Pulmonary artery endothelial cell (primary cell): ENCODE measurements at places on chromosomes 5 and 9. TPM values are rescaled to one million over a fixed set of nuclear protein-coding genes. Genes with fewer than 3 reads are reported as not detected.

GRCh38 chr5:168941901-168942300, 359.0 kb downstream of the SLIT3 start:
- DNase-seq = no peak

DNA sequence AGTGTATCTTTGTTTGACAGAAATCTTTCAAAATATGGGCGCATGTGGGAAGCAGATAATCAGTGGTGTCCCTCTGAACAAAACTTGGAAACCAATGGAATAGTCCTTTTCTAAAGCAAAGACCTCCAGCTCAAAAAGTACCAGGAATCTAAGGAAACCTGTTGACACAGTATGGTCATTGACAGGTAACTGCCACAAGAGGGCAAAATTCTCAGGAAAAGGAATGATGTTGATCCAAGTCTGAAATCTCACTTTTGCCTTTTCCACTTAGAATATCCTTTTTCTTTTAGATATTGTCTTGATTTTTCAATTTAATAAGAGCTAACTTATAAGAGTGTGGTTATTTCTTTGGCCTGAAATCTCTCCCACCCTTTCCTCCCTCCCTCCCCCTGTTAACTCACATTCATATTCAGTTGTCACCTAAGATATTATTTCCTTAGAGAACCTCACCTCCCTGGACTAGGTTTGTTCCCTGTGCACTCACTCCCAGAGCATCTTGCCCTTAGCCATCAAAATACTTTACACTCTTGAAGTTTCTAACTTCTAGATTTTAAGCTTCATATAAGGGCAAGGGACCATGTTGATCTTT, 59.0 kb upstream of the BARX1 start:
- peak; percentile 10 for DNase-seq

DNA sequence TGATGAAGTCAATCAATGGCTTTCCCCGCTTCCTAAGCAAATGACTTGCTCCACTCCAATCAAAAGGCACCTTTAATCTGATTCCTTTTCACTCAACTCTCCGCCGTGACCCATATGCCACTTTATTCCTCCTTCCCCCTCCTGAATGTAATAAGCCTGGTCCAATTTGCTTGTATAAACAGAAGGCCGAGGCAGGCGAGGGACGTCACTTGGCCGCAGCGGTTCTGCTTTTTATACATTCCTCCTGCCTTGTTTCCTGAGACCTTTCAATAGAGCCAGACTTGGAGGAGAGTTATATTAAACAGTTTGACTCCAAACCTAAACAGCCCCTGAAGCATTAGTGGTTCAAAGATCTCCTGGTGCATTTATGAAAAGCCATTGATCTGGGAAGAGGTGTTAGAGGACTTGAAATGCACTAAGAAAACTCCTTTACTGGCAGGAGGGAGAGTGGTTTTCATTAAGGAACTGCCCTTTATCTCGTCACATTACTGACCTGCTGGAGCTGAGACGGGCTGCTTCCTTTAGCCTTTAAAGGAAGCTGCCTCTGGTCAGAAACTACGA, 273.4 kb downstream of the SLIT3 start:
- no peak for DNase-seq

DNA sequence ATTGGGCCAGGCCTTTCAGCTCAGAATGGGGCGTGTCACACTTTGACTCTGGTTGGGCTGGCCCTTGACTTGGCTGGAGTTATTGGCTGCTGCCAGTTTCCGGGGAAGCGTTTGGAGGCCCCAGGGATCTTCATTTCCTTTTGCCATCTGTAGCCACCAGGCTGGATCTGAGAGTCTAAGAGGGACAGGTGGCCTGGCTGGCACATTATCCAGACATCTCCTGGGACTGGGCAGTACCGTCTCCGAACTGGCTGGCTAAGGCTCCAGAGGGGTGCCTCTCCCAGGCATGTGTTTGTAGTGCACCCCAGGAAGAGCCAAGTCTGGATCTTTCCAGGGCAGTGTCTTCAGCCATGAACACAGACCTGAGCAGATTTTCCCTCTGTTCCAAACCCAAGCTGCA, 9.7 kb upstream of the JADE2 start:
- no peak for DNase-seq

GRCh38 chr5:158165647-158166046, 306.7 kb upstream of the CLINT1 start:
- no peak for DNase-seq

SAXO1 gene
- total RNA-seq = under 0.01 TPM in 1 of 2 replicates, not detected in the other

- no peak for DNase-seq
Observed at GRCh38 chr9:98412101-98412842, 156.8 kb upstream of the TBC1D2 start.
